Chondrocyte (in vitro differentiated cells): ENCODE measurements at places on chromosomes 6 and 20. TPM values are rescaled to one million over a fixed set of nuclear protein-coding genes. Genes with fewer than 3 reads are reported as not detected.

The NKAIN4 gene
- total RNA-seq, result 2.2 to 3.1 TPM (median 3.0 TPM) in 3 replicates

The SPTLC3 gene
- total RNA-seq, result 5.0 to 11.9 TPM (median 5.8 TPM) in 3 replicates

The PSORS1C1 gene
- 4.2 to 6.0 TPM (median 5.5 TPM) in 3 replicates for total RNA-seq

The VGLL2 gene
- not detected in 3 replicates for total RNA-seq

The TFAP2A gene
- 0.74 to 26.6 TPM (median 1.4 TPM) in 3 replicates for total RNA-seq

The SIRPD gene
- total RNA-seq, result not detected in 3 replicates

The FAM83B gene
- total RNA-seq, result 0.22 TPM in 1 of 3 replicates, not detected in the others

DNA sequence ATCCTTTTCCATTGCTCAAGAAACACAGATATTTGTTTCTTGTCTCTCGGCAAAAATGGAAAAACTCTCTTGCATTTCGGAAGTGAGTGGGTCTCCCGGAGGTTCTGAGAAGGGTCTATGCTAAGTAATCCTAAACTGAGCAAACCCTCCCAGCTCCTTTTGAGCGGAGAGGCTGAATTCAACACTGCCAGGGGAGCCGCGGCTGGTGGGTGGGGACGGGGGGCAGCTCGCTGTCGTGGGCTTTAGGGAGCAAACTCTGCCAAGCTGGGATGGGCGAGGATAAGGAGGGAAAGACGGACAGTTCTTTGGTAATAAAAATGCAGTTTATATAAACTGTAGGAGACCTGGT lies 211.4 kb downstream of the FOXC1 start:
- peak overlapping the region; percentile 70 for H3K4me3 ChIP-seq
- H3K4me1 ChIP-seq, result peaks cover 30% of the 10 kb centered on the region
- H3K27ac ChIP-seq, result peak overlapping the region; percentile 94
- H3K36me3 ChIP-seq, result peaks cover 2% of the 10 kb centered on the region
- DNase-seq, result no peak

- no peak overlapping the region for H3K27ac ChIP-seq
- no peak overlapping the region for H3K4me3 ChIP-seq
- H3K4me1 ChIP-seq, result peaks cover 24% of the 10 kb centered on the region
- H3K27me3 ChIP-seq, result no peaks in the 10 kb centered on the region
- H3K36me3 ChIP-seq, result no peaks in the 10 kb centered on the region
- DNase-seq, result no peak
These were observed 66.7 kb downstream of the ZDHHC14 start for GRCh38 chr6:157447735-157448134.

GRCh38 chr6:2414885-2415547 lies 169.6 kb upstream of the GMDS start:
- H3K4me3 ChIP-seq, result no peak overlapping the region
- no peak overlapping the region for H3K27ac ChIP-seq
- H3K36me3 ChIP-seq, result peaks cover 3% of the 10 kb centered on the region
- no peaks in the 10 kb centered on the region for H3K27me3 ChIP-seq
- DNase-seq, result no peak

DNA sequence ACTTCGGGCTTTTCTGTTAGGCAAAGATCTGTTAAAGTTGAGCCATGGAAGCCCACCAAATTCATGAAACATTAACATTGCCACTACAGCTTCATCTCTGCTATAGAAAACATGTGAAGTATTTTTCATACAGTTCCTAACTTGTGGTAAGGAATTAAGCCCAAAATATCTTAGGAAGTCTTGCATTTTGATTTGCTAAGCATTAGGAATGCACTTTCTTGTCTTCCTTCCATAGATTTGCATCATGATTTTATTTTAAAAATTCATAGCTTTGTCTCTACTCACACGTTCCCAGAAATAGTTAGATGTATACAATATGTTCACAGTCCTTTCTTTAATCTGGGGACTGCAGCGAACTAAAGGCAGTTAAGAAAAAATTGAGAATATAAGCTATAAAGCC lies 325.6 kb downstream of the CENPW start:
- H3K27ac ChIP-seq, result peak overlapping the region; percentile 1
- no peak overlapping the region for H3K4me3 ChIP-seq
- DNase-seq, result no peak
- H3K36me3 ChIP-seq, result no peaks in the 10 kb centered on the region

GRCh38 chr20:46600286-46600752 lies 49.9 kb upstream of the OCSTAMP start:
- DNase-seq, result no peak
- H3K27me3 ChIP-seq, result peaks cover 5% of the 10 kb centered on the region
- no peak overlapping the region for H3K4me3 ChIP-seq
- no peaks in the 10 kb centered on the region for H3K4me1 ChIP-seq
- peaks cover 6% of the 10 kb centered on the region for H3K36me3 ChIP-seq

DNA sequence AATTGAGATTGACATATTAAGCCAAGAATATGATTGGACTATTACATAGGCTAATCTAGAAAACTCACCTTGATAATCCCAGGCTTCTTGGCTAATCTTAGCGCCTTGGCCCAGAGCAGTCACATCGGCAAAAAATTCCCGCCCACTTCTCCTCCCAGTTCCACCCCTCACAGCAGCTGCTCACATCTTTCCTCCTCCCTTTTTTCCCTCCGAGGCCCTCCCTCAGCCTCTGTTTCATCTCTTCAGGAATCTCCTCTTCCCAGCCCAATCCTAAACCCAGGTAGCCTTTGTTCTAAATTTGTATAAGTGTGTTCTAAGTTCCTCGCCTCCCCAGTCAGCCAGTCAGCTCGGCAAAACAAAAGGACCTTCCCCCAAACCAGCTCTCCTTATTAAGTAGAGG lies 184.3 kb downstream of the PRKN start:
- peaks cover 2% of the 10 kb centered on the region for H3K36me3 ChIP-seq
- H3K4me3 ChIP-seq, result no peak overlapping the region
- no peak overlapping the region for H3K27ac ChIP-seq
- H3K4me1 ChIP-seq, result peaks cover 13% of the 10 kb centered on the region
- no peaks in the 10 kb centered on the region for H3K27me3 ChIP-seq
- no peak for DNase-seq

GRCh38 chr6:7673063-7673536 lies 52.8 kb upstream of the BMP6 start:
- no peaks in the 10 kb centered on the region for H3K36me3 ChIP-seq
- H3K27me3 ChIP-seq, result no peaks in the 10 kb centered on the region
- H3K4me1 ChIP-seq, result peaks cover 29% of the 10 kb centered on the region
- no peak for DNase-seq

DNA sequence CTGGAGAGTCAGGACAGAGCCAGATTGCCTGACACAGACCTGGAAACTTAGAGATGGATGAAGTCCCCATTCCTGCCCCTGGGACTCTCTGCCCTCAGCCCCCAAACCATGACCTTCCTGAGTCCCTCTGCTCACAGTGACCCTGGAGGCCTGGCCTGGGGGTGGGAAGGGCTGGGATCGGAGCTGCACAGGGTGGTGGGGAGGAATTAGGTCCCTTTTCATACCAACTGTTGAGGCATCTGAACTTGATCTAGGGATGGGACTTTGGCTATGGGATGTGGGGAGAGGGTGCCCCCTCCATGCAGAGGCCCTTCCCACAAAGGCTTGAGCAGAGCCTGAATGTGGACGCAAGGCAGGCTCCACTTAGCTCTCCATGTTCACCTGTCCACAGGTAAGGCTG lies 144.1 kb downstream of the MRPL14 start:
- peaks cover 12% of the 10 kb centered on the region for H3K4me1 ChIP-seq
- H3K36me3 ChIP-seq, result no peaks in the 10 kb centered on the region
- H3K27ac ChIP-seq, result no peak overlapping the region
- peak; percentile 52 for DNase-seq
- no peak overlapping the region for H3K4me3 ChIP-seq
- H3K27me3 ChIP-seq, result peaks cover 4% of the 10 kb centered on the region

- no peak overlapping the region for H3K27ac ChIP-seq
- no peak overlapping the region for H3K4me3 ChIP-seq
- no peaks in the 10 kb centered on the region for H3K36me3 ChIP-seq
- no peaks in the 10 kb centered on the region for H3K4me1 ChIP-seq
These were observed 372.7 kb downstream of the ADGRB3 start for GRCh38 chr6:69007781-69008180.

DNA sequence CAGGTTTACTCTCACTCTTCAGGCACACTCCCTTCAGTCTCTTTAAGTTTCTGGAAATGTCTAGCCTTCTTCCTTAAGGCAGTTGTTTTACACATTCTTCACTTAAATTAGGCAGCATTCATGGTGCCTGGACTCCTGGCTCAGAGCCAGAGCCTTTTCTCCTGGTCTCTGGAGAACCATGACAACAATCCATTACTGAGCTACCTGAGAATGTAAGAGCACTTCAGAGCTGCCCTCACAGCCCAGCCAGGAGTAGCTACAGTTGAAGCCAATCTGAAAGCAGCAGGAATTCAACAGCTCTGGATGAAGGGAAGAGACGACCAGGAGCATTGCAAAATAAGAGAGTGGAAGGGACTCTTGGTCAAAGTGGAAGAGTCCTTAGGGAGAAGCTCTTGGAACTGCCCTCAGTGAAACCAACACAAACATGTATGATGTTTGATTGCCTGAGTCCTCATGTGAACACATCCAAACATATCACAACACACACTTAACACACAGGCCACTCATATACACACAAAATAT lies 416.8 kb upstream of the SPTLC3 start:
- no peak overlapping the region for H3K27ac ChIP-seq
- no peak for DNase-seq
- H3K27me3 ChIP-seq, result no peaks in the 10 kb centered on the region

- H3K4me1 ChIP-seq, result peaks cover 19% of the 10 kb centered on the region
- H3K27ac ChIP-seq, result peak overlapping the region; percentile 91
- no peaks in the 10 kb centered on the region for H3K27me3 ChIP-seq
- H3K36me3 ChIP-seq, result no peaks in the 10 kb centered on the region
- DNase-seq, result no peak
These were observed 11.5 kb upstream of the CDKN1A start for GRCh38 chr6:36666826-36667591.

GRCh38 chr20:56392881-56393482 lies 537 bp downstream of the CSTF1 start:
- H3K36me3 ChIP-seq, result peaks cover 8% of the 10 kb centered on the region
- no peak for DNase-seq
- H3K27ac ChIP-seq, result peak overlapping the region; percentile 58
- peaks cover 12% of the 10 kb centered on the region for H3K4me1 ChIP-seq
- no peaks in the 10 kb centered on the region for H3K27me3 ChIP-seq
- no peak overlapping the region for H3K4me3 ChIP-seq

DNA sequence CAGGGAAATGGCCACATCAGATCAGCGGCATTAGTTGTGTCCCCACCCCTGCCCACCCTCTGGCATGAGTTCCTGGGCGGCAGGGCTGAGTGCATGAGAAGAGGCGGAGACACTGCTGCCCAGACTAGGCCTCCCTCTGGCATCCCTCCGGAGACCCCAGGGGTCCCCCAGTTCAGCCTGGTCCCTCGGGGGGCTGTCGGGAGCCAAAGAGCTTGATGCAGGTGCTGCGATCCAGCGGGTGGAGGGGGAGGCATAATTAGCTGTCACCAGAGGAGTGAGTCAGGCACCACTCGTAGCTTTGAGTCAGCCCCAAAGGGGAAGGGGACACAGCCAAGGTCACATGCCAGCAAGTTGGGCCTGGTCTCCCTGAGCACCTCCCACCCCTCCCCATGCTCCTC lies 34.5 kb downstream of the DLGAP4 start:
- no peak for DNase-seq
- H3K36me3 ChIP-seq, result no peaks in the 10 kb centered on the region
- H3K4me3 ChIP-seq, result no peak overlapping the region
- H3K27ac ChIP-seq, result no peak overlapping the region
- peaks cover 23% of the 10 kb centered on the region for H3K27me3 ChIP-seq

DNA sequence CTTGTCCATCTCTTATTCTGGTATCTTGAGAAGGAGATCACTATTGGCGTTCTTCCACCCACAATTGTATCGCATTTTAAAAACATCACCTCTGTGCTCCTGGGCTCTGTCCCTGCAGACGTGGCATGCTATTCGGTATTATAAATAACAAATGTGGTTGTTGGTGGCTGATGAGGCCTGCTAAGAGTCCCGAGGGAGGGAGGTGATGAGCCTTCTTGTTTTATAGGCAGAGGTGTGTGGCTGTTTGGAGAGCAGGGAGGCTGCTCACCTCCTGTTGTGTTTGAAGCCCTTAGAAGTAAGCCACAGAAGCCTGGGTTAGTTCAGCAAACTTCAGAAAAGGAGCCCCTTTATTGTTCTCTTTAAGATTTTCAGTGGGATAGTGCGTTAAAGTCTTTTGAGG lies 15.6 kb downstream of the MANBAL start:
- DNase-seq, result no peak
- peaks cover 20% of the 10 kb centered on the region for H3K36me3 ChIP-seq
- no peak overlapping the region for H3K27ac ChIP-seq
- peaks cover 3% of the 10 kb centered on the region for H3K4me1 ChIP-seq
- H3K27me3 ChIP-seq, result no peaks in the 10 kb centered on the region

DNA sequence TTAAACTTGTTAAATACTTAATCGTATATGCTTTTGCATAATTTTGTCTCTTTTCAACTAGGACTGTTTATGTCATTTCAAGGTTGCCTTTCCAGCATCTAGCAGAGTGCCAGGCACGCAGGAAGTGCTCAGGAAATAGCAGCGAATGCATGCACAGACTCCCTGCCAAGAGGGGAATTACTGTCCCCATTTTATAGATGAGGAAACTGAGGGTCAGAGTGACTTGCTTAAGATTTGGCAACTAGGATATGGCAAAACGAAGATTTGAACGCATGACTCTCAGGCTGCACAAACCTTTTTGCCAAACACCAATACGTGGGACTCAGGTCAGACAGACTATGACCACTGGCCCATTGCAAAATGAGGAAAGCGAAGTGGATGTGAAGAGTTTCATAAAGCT lies 22.5 kb downstream of the EYA2 start:
- DNase-seq, result no peak
- H3K27me3 ChIP-seq, result peaks cover 6% of the 10 kb centered on the region
- no peak overlapping the region for H3K27ac ChIP-seq
- peaks cover 27% of the 10 kb centered on the region for H3K4me1 ChIP-seq
- no peak overlapping the region for H3K4me3 ChIP-seq

DNA sequence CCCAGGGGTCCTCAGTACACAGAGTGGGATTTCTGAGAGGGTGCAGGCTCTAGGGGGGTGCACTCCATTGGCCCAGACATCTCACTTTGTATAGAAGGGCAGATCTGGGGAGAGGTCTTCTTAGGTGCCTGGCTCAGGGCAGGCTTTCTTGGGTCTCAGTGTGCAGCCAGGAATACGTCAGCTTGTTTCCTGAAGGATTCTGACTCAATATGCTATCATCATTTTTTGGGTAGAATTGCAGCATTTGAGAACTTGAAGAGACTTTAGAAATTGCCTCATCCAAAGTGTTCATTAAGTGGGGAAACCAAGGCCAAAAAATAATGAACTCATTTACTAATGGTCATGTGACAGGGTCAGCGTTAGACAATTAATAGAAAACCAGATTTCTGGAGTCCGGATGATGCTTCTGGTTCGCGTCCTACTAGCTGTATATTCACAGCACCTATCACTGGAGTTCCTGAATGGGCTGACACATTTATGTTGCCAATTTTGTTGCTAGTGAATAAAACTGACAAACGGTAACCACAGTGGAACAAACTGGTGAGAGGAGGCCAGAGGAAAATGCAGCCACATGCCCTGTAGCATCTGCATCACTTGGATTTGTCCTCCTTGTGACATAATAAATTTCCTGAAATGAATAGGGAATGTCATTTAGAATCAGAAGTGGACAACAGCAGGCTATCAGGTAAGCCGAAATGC lies 238.9 kb downstream of the TBC1D7 start:
- H3K4me3 ChIP-seq, result no peak overlapping the region
- no peaks in the 10 kb centered on the region for H3K4me1 ChIP-seq
- H3K27ac ChIP-seq, result no peak overlapping the region
- H3K27me3 ChIP-seq, result peaks cover 4% of the 10 kb centered on the region

GRCh38 chr20:38092260-38092857 lies 58.8 kb downstream of the RPRD1B start:
- H3K27ac ChIP-seq, result no peak overlapping the region
- no peak overlapping the region for H3K4me3 ChIP-seq
- no peak for DNase-seq
- H3K36me3 ChIP-seq, result peaks cover 18% of the 10 kb centered on the region

- no peaks in the 10 kb centered on the region for H3K36me3 ChIP-seq
- H3K4me3 ChIP-seq, result no peak overlapping the region
- peaks cover 24% of the 10 kb centered on the region for H3K27me3 ChIP-seq
- DNase-seq, result no peak
- H3K27ac ChIP-seq, result no peak overlapping the region
- no peaks in the 10 kb centered on the region for H3K4me1 ChIP-seq
These were observed 55.4 kb upstream of the SAYSD1 start for GRCh38 chr6:39170389-39170788.
